ENCODE measurements at places on chromosomes 12 and 14.

DNA sequence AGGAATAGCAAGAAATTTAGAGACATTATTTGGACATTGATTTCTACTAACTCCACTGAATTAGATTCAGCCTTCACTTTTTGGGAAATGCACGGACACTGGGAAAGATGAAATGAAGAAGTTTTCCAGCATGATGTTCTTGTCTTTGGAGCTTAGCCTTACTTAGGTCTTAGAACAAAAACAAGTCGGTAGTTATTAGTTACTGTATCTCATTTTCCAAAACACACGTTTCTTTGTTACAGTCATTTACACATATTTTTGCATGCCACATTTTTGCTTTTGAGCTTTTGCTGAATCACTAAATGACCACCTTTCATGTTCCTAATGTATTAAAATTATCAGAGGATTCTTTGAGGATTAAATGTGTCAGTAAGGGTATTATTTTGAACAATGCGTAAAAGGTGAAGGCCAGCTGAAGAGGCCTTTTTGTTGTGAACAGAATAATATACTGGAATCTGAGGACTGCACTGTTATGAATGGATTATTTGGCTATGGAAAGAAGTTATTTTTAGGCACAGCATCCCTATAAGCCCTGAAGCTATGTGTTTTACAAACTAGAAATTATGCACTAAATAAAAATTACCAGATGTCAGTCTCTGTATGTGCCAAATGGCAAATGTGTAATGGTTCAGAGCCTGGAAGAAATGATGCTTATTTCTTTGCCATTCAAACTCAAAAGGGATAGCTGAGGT lies 138.2 kb downstream of the SRGAP1 start:
- no peak for DNase-seq

DNA sequence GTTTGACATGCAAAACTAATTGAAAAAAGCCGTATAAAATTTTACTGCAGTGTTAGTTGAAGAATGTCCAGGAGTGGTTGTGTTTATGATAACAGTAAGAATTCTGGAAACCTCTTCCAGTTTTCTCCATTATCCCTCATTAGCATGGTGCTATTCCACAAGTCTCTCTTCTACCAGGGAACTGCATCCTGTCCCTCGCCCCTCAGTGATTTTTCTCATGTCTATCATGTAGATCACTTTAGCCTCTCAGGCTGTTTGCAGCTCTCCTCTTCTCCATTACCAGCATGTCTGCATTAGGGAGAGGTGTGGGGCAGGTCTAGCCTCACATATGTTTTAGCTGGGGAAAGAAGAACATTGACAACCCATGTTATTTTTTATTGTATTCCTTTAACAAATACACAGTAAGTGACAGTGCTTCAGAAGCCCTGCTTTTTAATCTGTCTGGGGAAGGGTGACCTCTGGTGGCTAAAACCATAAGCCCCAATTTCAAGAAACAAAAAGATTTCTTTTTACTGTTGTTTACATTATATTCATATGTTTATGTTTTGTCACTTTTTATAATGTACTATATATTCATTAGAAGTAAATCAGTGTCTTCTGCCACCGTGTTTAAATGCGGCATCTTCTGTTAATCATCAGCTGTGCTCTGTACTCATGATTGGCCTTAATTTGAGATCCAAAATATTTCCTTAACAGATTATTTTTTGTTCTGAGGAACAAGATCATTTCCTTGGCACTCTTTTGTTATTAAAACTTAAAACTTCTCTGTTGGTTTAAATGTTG lies 70.7 kb downstream of the RASSF8 start:
- DNase-seq = no peak

GRCh38 chr14:58914279-58914855 lies 274.1 kb upstream of the DAAM1 start:
- no peak for DNase-seq

DNA sequence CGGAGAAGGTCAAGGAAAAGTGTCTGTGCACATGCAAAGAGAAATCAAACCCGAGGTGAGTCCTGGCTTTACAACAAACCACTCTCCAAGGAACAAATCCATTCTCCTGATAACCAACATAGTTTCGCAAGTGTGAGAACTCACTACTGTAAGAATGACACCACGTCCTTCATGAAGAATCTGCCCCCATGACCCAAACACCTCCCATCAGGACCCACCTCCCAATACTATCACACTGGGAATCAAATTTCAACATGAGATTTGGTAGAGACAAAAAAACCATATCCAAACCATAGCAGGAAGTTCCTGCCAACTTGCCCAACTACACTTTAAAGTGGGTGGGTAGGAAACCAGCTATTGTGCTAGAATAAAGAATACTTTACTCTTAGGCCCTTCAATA lies 2.4 kb upstream of the ERC1 start:
- no peak for DNase-seq

- peak; percentile 74 for DNase-seq
Measured at GRCh38 chr12:131104463-131105350, 151.0 kb downstream of the ADGRD1 start.

- no peak for DNase-seq
Measured at GRCh38 chr12:107326237-107326636, 232.9 kb upstream of the CRY1 start.

DNA sequence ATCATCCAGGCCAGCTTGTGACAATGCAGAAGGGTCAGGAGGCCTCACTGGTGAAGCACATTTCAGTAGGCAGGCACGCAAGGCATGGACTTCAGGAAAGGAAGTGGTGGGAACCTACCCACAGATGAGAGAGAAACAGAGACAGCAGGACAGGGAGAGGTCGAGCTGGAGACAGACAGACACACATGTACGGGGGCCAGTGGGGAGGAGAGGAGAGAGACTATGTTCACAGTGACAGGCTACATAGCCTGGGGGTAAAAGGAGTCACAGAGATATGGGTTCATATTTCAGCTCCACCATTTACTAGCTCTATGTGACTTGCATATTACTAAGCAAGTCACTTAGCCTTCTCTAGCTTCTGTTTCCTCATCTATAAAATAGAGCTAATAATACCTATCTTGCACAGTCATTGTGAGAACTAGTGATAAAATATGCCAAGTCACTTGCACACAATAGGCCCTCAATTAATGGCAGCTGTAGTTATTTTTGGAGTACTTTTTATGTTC lies 91.1 kb upstream of the FUT8 start:
- no peak for DNase-seq

- no peak for DNase-seq
Measured at GRCh38 chr12:124096109-124096508, 123.1 kb downstream of the ZNF664 start.

GRCh38 chr12:101968770-101969169 lies 91.4 kb downstream of the DRAM1 start:
- no peak for DNase-seq

DNA sequence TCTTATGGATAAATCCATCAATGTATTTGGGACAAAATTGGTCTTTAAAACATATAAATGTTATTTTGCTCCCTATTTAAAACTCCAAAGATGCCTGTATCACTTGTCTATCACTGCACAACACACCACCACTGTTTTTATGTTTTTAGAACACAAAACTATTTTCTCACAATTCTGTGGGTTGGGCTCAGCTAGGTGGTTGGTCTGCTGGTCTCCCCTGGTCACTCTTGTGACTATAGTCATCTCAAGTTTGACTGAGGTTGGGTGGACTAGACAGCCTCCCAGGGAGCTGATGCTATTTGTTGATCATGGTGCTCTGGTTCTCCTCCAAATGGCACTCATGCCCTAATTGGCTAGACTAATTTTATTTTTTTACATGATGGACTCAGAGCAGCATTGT lies 39.5 kb upstream of the NR1H4 start:
- DNase-seq = no peak

- peak; percentile 71 for DNase-seq
Measured at GRCh38 chr12:25377469-25378177, 126.9 kb upstream of the KRAS start.

- DNase-seq = peak; percentile 57
Measured at GRCh38 chr14:20477211-20477876, 8.1 kb downstream of the PNP start.

GRCh38 chr14:64971943-64972791 lies at the start of gene RAB15:
Gene RAB15 (minus strand): TSS chr14:64972336. CDS start chr14:64972076, 260 bp downstream.
- peak; percentile 38 for DNase-seq

GRCh38 chr14:59134307-59134706 lies 54.2 kb upstream of the DAAM1 start:
- no peak for DNase-seq

GRCh38 chr14:50067723-50068495 lies 48.5 kb downstream of the VCPKMT start:
- no peak for DNase-seq

GRCh38 chr12:121297435-121297991 lies 1.0 kb upstream of the CAMKK2 start:
- DNase-seq = no peak

- DNase-seq = no peak
Measured at GRCh38 chr14:28494196-28494595, 272.4 kb upstream of the FOXG1 start.

DNA sequence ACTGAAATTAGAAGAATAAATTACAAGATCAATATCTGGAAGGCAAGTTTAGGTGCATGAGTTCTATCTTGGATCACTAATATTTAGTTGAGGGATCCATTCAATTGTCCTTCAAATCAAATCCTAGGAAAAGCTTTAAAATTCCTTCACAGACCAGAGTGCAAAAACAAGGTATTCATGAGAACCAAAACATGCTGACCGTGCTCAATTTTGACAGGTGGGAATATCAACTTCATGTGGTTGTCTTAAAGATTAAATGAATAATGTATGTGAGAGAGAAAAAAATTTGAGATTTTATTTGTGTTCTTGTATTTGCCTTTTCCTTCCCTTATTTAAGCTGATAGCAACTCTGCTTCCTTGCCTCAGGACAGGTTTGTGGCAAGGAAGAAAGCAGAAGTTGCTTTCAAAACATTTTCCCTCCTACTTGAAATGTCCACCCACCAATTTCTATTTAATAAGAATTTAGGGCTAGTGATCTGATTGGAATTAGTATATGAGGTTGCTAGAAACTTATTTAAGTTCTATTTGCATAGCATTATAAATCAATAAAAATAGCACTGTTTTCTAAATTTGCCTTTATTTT lies 4.9 kb upstream of the PPP1R12A start:
- DNase-seq = no peak

DNA sequence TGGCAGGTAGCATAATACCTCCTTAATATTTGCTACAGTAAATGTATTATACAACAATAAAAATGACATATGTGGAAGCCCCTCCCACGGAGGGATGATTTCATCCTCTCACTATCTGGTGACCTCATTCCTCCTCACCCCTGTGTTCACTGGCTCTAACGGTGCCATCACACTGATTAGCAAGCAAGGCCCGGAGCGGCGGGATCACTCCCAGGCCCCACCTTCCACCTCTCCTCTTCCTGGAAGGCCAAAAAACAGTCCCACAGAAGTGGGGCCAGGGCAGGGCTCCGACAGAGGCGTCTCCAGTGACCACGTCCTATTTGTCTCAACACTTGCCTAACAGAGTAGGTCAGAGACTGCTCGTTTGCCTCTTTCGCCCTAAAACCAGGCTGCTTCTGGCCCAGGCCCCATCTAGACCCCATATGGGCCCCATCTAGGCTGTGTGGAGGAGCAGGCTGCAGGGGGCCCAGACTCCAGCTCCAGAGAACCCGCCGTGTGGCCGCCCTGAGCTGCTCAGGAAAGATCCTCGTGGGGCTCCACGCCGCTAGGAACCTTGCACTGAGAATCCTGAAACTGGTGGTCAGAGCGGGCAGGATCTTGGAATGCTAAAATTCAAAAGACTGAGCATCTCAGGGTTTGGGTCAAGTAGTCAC lies 3.7 kb downstream of the SELPLG start:
- DNase-seq = peak; percentile 57

GRCh38 chr14:100033347-100034075 lies 31.7 kb upstream of the EVL start:
- DNase-seq = no peak

DNA sequence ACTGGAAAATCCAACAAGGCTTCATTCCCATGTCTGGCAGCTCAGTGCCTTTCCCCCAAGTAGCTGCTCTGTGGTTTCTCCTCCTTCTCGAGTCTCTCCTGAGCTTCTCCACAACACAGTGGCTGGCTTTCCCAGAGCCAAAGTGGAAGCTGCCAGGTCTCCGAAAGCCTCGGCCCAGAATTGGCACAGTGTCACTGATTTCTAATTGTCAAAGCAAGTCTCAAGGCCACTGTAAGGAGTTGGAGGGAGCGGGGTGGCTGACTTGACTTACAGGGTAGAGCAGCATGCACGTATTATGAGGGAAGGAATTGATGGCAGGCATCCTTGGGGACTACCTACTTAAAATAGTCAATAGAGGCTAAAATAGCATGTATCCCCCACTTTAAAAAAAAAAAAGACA lies 6.7 kb upstream of the CPNE8 start:
- no peak for DNase-seq

DNA sequence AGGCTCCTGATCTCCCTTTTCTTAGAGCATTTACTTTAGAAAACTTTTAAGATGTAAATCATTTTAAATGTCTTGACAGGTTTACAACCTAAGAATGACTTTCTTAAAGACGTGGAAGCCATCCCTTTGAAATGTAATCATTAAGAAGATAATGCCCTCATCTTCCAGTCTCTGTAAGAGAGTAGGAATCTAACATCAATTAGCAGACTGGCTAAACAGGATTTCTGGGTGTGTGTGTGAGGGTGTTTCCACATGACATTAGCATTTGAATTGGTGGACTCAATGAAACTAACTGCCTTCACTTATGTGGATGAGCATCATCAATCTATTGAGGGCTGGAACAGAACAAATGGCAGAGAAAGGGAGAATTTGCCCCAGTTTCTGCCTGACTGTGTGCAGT lies 329.5 kb downstream of the RPL10L start:
- DNase-seq = no peak

- DNase-seq = no peak
Measured at GRCh38 chr12:64903479-64904152, 79.2 kb downstream of the TBC1D30 start.

- no peak for DNase-seq
Measured at GRCh38 chr14:92601757-92602417, 88.3 kb downstream of the RIN3 start.

DNA sequence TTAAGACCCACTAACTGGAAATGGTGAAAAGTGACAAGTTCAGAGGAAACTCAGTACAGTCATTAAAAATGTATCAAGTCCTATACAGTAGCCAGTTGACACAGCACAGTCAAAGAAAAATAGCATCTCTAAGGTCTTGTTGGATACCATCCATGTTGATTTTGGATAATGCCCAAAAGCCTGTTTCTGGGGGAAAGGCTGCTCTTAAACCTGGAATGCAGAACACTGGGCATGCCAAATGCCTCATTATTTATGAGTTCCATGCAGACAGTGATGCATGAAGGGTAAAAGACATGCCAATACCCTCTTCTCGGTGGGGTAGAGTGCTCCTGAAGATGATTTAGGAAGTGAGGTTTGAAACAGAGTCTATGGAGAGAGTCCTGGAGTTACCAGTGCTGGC lies 29.6 kb downstream of the KCNK13 start:
- DNase-seq = no peak

- peak; percentile 72 for DNase-seq
Measured at GRCh38 chr12:57243521-57244311, 7.3 kb downstream of the STAC3 start.

Measured in CD4-positive, alpha-beta T cell treated with Interleukin-6 at 100 ng/mL for 8 hours (primary cell).